Stimulated activated CD8-positive, alpha-beta memory T cell treated with anti-CD3 and anti-CD28 coated beads, Interleukin-2, amount 100 ng/mL, for 1 hour (primary cell): ENCODE measurements at places on chromosomes 7 and 10.

DNA sequence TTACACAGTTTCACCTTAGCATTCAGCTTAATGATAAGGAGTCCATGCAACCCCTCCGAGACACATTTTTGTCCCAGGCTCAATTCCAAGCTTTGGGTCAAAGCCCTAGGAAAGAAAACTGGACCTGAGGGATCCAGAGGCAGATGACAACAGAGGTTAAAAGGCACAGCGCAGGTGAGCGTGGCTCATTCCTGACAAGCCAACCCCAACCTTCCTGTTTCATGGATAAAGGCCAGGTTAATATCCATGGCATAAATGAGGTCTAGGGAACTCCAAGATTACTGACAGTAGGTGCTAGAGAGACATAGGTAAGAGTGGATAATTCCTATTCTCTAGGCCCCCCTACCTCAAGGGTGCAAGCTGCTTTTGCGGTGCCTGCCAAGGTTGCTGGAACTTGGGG, 86.7 kb upstream of the GPR22 start:
- no peak for DNase-seq

DNA sequence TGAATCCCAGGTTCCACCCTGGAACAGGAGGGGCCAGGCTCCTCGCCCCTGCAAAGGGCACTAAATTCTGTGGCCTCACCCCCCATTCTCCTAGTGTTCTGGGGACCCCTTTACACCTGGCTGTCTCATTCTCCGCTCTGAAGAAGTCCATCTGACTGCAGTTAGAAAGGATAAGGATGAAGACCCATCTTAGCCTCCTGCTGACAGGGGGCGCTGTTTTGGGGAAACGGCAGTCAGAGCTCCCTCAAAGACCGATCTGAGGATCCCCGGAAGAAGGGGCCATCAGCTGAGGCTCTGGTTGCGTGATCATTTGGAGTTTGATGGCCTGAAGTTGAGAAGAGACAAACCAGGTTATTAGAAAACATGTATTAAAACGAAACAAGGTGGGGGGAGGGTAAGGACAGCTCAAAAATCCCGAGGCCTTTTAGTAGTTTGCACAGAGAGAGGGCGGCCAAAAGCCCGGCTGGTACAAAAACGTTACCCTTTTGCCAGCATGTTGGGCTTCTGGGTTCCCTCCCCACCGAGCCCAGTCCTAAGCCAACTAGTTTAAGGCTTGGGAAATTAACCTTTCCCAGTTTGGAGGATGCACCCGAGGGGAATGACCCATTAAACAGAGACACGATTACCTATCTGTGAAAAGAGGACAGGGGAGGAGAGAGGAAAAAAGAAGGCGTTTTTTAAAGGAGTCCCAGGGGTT, 102.8 kb downstream of the CHN2 start:
- no peak for DNase-seq

GRCh38 chr7:136353287-136353686, 376.1 kb upstream of the MTPN start:
- DNase-seq, result no peak

DNA sequence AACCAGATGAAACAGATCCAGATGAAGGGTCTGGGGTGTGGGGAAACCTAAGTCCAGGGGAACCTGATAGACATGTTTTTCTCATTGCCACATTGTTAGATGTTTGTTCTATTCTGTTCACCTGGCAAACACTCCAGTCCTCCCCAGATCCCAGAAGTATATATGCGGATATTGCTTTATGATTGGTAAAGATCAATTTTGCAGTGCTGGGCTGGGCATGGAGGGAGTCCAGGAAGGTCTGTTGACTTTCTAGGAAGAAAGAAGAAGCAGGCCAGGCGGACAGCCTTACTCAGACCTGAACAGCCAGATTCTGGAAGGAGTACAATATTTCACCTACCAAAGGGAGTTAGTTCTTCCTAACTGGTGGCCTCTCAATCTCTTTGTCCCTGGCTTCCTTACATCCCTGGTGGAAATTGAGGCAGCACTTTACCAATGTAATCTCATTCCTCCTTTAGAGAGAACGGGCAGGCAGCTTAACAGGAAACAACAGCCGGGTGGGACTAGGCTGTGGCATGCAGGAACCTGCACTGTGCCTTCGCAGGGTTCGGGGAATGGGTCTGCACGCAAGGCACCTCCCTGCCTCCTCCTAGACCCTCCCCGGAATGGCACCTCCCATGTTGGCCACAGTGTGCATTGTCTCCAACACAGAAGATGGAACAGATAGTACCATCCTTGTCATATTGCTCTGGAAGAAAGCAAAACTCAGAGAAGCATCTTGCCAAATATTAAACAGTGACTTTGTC, 930 bp downstream of the GIMAP6 start:
- DNase-seq, result no peak

DNA sequence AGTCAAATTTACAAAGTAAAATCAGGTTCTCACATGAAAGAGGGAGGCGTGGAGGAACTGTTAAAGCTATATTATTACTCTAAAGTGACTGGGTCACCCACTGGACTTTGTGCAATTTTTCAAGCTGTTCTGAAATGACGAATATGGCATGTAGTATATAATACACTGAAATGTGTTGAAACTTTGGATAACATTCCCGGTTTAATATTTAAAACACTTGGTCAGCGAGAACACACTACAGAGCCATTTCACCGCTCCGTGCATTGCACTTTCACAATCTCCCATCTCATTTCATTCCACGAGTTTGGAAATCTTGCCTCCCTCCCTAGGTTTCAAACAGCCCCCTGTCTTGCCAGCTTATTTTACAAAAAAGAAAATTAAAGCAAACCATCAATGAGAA, 337.9 kb downstream of the WDR11 start:
- DNase-seq, result no peak

DNA sequence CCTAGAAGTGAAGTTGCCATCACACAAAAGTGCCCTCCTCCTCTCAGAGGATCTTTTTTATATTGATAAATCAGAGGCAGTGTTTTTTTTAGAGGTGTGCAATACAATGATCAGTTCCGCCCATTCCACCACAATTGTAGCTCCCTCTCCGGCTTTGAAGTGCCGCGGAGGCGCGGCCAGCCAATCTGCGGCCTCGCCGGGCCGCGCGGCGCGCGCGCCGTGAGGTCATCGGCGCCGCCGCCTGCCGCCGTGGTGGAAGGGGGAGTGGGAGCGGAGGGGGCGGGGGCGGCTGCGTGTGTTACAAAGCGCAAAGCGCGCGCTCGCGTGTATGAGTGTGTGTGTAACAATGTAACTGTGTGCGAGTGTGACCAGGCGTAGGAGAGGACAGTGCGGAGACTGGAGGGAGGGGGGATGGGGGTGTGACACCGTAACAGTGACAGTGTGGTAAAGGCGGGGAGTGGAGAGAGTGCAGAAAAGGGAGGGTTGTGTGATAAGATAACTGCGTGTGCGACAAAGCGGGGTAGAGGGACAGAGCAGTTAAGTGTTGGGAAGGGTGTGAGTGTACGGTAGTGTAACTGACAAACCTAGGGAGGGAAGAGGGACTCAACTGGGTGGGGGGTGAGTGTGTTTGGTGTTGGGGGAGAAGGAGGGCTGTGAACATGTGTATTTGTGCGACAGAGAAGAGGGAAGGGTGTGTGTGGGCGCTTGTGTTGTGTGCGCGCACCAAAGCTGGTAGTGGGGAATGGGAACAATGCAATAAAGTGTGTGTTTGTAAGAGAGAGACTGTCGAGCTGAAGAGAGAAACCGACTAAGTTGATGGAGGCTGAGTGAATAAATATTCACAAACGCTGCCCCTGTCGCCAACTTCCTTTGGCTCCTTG, at the start of gene SP8:
TSS of gene SP8 (minus strand) at position 108 of the 881 bp plus-strand sequence. CDS start at position 20, 88 bp downstream.
- DNase-seq, result no peak
